Activated CD4-positive, alpha-beta T cell treated with anti-CD3 and anti-CD28 coated beads, Interleukin-2, amount 10 ng/mL, durations not matched to agents 7 days and 5 days (primary cell): ENCODE measurements at places on chromosomes 6 and 20. TPM values are rescaled to one million over a fixed set of nuclear protein-coding genes. Genes with fewer than 3 reads are reported as not detected.

DNA sequence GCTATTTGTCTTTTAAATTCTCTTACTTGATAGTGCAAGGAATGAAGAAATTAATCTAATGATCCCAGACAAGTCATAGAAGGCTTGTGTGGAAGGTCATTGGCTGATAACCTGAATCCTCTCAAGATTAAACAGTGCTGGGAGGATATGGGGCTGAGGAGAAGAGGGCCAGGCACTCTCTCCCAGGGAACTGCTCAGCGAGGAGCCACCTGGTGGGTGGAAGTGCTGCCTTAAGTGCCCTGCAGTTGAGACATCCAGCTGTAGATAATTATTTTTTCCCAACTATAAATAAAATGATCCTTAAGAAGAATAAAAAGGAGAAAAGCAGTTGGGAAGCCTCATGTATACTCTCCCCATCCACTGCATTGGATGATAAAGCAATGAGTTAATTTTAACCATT lies 47.9 kb downstream of the BTBD3 start:
- H3K36me3 ChIP-seq, result no peaks in the 10 kb centered on the region
- H3K4me3 ChIP-seq, result no peak overlapping the region

GRCh38 chr6:153947808-153948447 lies 91.1 kb upstream of the OPRM1 start:
- no peaks in the 10 kb centered on the region for H3K4me1 ChIP-seq
- H3K4me3 ChIP-seq, result no peak overlapping the region
- no peak overlapping the region for H3K27ac ChIP-seq
- peak; percentile 10 for DNase-seq
- no peaks in the 10 kb centered on the region for H3K36me3 ChIP-seq
- H3K27me3 ChIP-seq, result no peaks in the 10 kb centered on the region

GRCh38 chr6:133501675-133502270 lies 260.6 kb downstream of the EYA4 start:
- no peak overlapping the region for H3K4me3 ChIP-seq
- DNase-seq, result no peak
- no peak overlapping the region for H3K27ac ChIP-seq
- H3K4me1 ChIP-seq, result no peaks in the 10 kb centered on the region

Gene BMP2
- not detected for total RNA-seq

Gene ZC3H12D
- total RNA-seq, result 16.5 TPM

GRCh38 chr20:40283689-40284088 lies 405.3 kb downstream of the MAFB start:
- H3K4me1 ChIP-seq, result no peaks in the 10 kb centered on the region
- no peaks in the 10 kb centered on the region for H3K36me3 ChIP-seq
- no peak overlapping the region for H3K27ac ChIP-seq
- DNase-seq, result no peak
- H3K4me3 ChIP-seq, result no peak overlapping the region
- H3K27me3 ChIP-seq, result no peaks in the 10 kb centered on the region

GRCh38 chr6:137417396-137417795 lies 76.8 kb downstream of the OLIG3 start:
- H3K4me3 ChIP-seq, result no peak overlapping the region
- H3K27ac ChIP-seq, result no peak overlapping the region
- DNase-seq, result no peak
- H3K4me1 ChIP-seq, result peaks cover 10% of the 10 kb centered on the region
- H3K36me3 ChIP-seq, result no peaks in the 10 kb centered on the region

GRCh38 chr6:53347250-53347920 lies 1.4 kb downstream of the ELOVL5 start:
- H3K36me3 ChIP-seq, result peaks cover 34% of the 10 kb centered on the region
- H3K27ac ChIP-seq, result peak overlapping the region; percentile 93
- peaks cover 63% of the 10 kb centered on the region for H3K4me1 ChIP-seq
- peak overlapping the region; percentile 97 for H3K4me3 ChIP-seq
- peak; percentile 59 for DNase-seq

GRCh38 chr6:44701038-44701636 lies 313.6 kb downstream of the CDC5L start:
- H3K27ac ChIP-seq, result no peak overlapping the region
- H3K27me3 ChIP-seq, result no peaks in the 10 kb centered on the region
- H3K4me1 ChIP-seq, result peaks cover 9% of the 10 kb centered on the region

- no peak overlapping the region for H3K4me3 ChIP-seq
- no peak for DNase-seq
- H3K27ac ChIP-seq, result no peak overlapping the region
- no peaks in the 10 kb centered on the region for H3K4me1 ChIP-seq
- H3K36me3 ChIP-seq, result no peaks in the 10 kb centered on the region
These were observed 205.7 kb downstream of the DOK5 start for GRCh38 chr20:54680872-54681619.

Gene CLVS2
- not detected for total RNA-seq

- H3K4me3 ChIP-seq, result no peak overlapping the region
- no peaks in the 10 kb centered on the region for H3K27me3 ChIP-seq
- DNase-seq, result no peak
- H3K4me1 ChIP-seq, result peaks cover 42% of the 10 kb centered on the region
- peaks cover 4% of the 10 kb centered on the region for H3K36me3 ChIP-seq
These were observed 54.7 kb upstream of the GGTLC1 start for GRCh38 chr20:24043294-24043693.

DNA sequence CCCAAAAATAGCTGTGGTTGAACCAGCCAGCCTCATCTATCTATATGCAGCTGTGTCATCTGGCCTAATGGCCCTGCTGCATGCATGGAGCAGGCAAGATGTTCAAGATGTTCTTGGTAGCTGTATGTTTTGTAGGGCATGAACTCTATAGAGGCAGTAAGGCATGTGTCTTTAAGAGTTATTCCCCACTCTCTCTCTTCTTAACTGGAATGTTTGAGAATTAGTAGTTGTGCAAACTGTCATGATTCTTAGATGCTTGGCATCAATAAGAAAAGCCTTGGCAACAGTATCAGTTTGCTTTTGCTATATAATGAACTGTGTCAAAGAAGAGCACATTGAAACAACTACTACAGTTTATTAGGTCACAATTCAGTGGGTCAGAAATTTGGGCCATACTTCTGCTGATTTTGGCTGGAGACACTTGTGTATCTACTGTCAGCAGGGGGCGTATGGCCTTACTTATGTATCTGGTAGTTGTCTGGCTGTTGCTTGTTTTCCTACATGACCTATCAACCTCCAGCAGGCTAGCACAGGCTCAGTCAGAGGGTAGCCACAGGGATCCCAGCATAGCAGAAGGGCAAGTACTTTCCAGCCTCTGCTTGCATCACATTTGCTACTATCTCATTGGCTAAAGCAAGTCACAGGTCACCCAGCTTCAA lies 56.1 kb upstream of the LAMP5 start:
- no peak overlapping the region for H3K27ac ChIP-seq
- DNase-seq, result no peak
- no peaks in the 10 kb centered on the region for H3K27me3 ChIP-seq
- no peaks in the 10 kb centered on the region for H3K36me3 ChIP-seq
- H3K4me1 ChIP-seq, result no peaks in the 10 kb centered on the region

- no peak overlapping the region for H3K27ac ChIP-seq
- no peaks in the 10 kb centered on the region for H3K27me3 ChIP-seq
- no peak for DNase-seq
- no peaks in the 10 kb centered on the region for H3K4me1 ChIP-seq
- H3K4me3 ChIP-seq, result no peak overlapping the region
These were observed 611.3 kb downstream of the HDGFL1 start for GRCh38 chr6:23180504-23181293.

Gene SRMS
- not detected for total RNA-seq

DNA sequence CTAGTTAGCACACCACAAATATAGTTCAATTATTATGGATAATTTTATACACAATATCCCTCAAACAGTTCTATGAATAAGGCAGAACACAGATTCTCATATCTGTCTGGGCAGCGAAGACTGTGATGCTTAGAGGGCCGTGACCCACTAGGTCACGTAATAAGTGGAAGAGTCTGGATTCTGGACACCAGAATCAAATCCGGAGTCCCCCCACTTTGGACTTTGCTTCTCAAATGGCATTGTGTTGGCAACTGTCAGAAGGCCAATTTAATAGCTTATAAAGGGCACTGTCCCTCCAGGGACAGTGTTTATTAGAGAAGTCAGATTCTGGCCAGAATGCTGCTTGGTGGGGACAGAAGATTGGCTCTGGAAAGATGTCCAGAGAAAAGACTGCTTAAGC lies 6.8 kb upstream of the CCDC167 start:
- no peak overlapping the region for H3K27ac ChIP-seq
- H3K27me3 ChIP-seq, result no peaks in the 10 kb centered on the region
- H3K4me1 ChIP-seq, result peaks cover 50% of the 10 kb centered on the region
- H3K4me3 ChIP-seq, result no peak overlapping the region
- peaks cover 5% of the 10 kb centered on the region for H3K36me3 ChIP-seq

GRCh38 chr6:84272298-84272697 lies 44.9 kb upstream of the CEP162 start:
- H3K27ac ChIP-seq, result no peak overlapping the region
- H3K36me3 ChIP-seq, result no peaks in the 10 kb centered on the region
- H3K4me3 ChIP-seq, result no peak overlapping the region
- H3K27me3 ChIP-seq, result peaks cover 6% of the 10 kb centered on the region
- no peak for DNase-seq

- H3K4me1 ChIP-seq, result no peaks in the 10 kb centered on the region
- H3K4me3 ChIP-seq, result no peak overlapping the region
- no peak overlapping the region for H3K27ac ChIP-seq
These were observed 165.7 kb downstream of the SMOC2 start for GRCh38 chr6:168606722-168607121.

GRCh38 chr20:15318682-15319081 lies 981.3 kb upstream of the FLRT3 start:
- H3K27me3 ChIP-seq, result no peaks in the 10 kb centered on the region
- no peaks in the 10 kb centered on the region for H3K4me1 ChIP-seq
- DNase-seq, result no peak

GRCh38 chr20:47801759-47802158 lies 16.5 kb upstream of the SULF2 start:
- H3K27ac ChIP-seq, result no peak overlapping the region
- H3K4me1 ChIP-seq, result no peaks in the 10 kb centered on the region
- no peaks in the 10 kb centered on the region for H3K36me3 ChIP-seq
- no peak for DNase-seq

DNA sequence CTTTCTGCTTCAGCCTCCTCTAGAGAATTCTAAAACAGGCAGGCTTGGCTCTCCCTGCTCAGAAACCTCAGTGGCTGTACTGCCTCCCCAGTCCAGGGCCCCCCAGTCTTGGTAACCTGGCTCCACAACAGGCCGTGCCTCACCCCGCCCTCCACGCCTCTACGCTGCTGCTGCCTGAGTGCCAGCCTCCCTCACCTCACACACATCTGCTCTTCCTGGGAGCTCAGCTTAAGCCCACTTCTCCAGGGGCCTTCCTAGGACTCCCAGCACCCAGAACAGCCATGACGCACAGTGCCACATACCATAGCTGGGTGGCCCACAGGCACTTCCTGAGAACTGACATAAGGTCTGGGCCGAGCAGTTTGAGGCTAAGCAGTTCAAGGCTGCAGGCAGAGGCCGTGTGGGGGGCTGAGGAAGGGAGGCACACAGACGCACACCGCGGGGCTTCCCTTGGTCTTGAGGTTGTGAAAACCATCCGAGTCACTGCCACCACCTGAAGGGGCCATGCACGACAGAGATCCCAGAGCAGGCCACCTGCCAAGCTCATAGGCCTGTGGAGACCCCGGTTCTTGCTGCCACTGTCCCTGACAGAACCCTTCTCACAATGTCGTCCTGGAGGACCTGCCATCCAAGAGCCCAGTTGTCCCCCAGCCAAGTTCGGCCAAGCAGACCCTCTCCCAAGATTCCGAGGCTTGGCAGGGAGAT lies 42.6 kb downstream of the DSTN start:
- peaks cover 47% of the 10 kb centered on the region for H3K4me1 ChIP-seq
- DNase-seq, result peak; percentile 35
- peaks cover 20% of the 10 kb centered on the region for H3K36me3 ChIP-seq
- H3K27me3 ChIP-seq, result no peaks in the 10 kb centered on the region
- H3K4me3 ChIP-seq, result peak overlapping the region; percentile 47

- no peak overlapping the region for H3K4me3 ChIP-seq
- H3K27ac ChIP-seq, result no peak overlapping the region
- no peaks in the 10 kb centered on the region for H3K36me3 ChIP-seq
- H3K4me1 ChIP-seq, result peaks cover 8% of the 10 kb centered on the region
These were observed 23.7 kb upstream of the FBXO30 start for GRCh38 chr6:145838305-145838704.

DNA sequence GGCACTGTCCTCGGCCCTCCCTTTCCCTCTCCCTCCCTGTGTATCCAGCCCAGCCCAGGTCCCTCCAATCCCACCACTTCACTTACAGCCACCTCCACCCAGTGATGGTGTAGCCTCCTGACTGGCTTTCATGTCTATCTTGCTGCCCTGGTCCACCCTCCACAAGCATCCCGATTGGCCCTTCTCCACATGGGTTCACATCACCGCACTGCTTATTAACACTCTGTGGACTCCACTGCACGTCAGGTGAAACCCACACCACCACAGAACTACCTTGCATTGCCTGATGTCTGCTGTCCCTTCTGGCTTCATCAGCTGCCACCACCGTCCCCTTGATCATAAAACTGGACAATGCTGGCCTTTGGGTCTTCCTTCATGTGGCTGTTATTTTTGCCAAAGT lies 220.4 kb upstream of the ARID1B start:
- DNase-seq, result no peak
- H3K27me3 ChIP-seq, result peaks cover 7% of the 10 kb centered on the region
- H3K4me3 ChIP-seq, result no peak overlapping the region
